T-helper 1 cell (primary cell): ENCODE measurements at places on chromosomes 6 and 20.

GRCh38 chr6:94349227-94349626 lies 929.9 kb upstream of the EPHA7 start:
- DNase-seq, result no peak

- DNase-seq, result no peak
Observed at GRCh38 chr6:21845439-21846140, 252.0 kb downstream of the SOX4 start.

GRCh38 chr6:139533573-139534471 lies 159.4 kb upstream of the CITED2 start:
- no peak for DNase-seq

DNA sequence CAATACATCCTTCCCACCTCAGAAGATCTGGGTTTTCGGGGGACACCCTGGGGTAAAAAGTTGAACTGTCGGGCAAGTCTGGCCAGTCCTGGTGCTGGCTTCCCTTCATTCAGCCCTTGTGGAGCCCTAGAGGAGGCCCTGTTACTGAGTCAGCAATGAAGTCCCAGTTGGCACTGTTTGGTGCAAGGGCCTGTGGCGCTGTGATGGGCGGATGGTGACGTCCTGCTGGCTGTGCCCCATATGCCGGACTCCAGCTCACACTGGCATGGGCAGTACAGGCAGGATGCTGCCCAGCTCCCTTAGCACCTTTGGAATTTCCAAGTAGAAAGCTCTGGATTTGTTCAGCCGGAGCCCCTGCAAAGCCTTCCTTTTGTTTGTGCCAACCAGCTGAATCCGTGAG lies 186.2 kb upstream of the PMEPA1 start:
- no peak for DNase-seq

GRCh38 chr6:156884306-156884705 lies 107.1 kb downstream of the ARID1B start:
- DNase-seq, result no peak

DNA sequence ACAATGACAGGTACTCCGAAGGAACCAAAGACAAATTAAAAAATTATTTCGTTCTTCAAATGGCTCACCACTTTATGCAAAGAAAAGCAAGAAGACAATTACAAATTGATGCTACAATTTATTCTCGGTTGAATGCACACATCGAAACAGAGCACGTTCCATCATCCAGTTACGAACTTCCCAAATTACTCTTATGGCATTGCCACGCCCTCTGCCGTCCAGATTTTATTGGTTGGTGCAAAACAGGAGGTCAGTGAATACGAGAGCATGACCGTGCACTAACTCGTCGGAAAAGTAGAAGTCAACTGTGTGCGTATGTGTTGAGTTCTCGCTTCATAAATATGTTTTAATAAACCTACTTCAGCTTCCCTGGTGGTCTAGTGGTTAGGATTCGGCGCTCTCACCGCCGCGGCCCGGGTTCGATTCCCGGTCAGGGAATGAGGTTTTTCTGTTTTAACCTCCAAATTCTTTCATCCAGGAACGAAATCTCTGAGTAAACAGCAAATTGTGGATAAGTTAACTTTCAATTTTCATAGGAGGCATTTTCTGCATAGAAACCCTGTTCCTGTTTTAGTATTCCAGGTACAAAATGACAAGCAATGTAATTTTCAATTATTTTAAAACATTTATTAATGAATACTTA lies 23.2 kb downstream of the ZNF311 start:
- peak; percentile 28 for DNase-seq

GRCh38 chr6:158789115-158789917 lies 29.9 kb downstream of the EZR start:
- DNase-seq, result peak; percentile 59

DNA sequence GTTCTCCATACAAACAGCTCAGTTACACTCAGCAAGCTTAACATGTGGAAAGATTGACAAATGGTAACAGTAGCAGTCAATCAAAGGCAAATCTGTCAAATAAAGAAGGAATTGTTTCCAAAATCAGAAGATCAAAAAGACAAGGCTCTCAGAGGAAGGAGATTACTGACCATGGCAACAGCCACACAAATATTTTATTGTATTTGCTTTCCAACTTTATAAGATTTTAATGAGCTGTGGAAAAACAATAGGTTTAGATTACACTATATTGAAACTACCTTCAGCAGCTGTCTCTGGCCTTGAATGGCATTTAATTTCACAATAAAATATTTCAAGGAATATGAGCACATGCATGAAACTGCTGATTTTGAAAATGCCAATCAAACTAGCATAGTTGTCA lies 1143.9 kb upstream of the GJE1 start:
- DNase-seq, result no peak
